Calu3 (cell line): ENCODE measurements at places on chromosomes 12 and 14.

GRCh38 chr12:84508851-84509260 lies 403.7 kb downstream of the SLC6A15 start:
- DNase-seq, result no peak

DNA sequence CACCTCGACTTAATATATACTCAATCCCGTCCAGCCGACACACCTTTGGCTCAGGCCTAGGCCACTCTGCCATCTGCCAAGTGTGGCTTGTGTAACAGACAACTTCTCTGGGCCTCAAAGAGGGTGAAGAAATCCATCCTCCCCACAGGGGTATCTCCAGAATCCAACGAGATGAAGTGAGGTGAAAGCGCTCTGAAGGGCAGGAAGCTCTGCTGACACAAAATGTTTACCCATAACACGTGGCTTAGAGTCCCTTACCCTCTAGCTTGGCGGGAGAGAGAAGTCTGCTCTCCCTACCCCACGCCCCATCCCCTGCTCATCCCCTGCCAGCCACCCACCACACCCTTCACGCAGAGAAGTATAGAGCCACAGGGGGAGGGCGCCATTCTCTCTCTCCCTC lies 13.0 kb downstream of the ZBTB39 start:
- no peak for DNase-seq

GRCh38 chr14:55373784-55374705 lies 37.6 kb downstream of the ATG14 start:
- no peak for DNase-seq

DNA sequence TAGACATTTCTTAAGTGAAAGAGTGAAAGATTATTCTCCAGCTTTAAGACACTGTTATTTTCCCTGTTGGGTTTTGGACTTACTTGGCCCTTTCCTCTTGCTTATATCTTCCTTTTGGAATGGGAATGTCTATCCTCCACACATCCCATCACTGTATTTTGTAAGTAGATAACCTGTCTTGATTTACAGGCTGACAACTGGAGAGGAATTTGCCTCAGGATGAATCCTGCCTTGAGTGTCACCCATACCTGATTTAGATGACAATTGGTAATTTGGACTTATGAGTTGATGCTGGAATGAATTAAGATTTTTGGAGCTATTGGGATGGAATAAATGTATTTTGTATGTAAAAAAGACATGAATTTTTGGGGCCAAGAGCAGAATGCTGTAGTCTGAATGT lies 74.2 kb upstream of the KICS2 start:
- DNase-seq, result no peak

DNA sequence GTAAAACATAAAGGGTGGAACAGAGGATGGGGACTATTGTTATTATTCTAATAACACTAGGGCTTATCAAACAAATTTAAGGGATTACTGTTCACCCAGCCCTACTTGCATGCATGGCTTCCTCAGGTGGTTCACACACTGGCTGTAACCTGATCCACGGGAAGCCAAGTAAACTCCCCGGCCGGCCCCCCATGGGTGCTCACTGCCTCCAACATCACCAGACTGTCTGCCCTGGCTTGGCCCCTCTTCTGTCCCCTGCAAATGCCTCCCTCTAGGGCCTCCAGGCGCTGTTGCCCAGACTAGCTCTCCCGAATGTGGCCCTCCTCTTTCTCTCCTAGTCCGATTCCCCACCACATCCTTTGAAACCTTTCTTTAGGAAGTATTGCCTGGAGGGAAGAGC lies 18.6 kb downstream of the FAIM2 start:
- no peak for DNase-seq

GRCh38 chr14:98417001-98417400 lies 855.0 kb downstream of the BCL11B start:
- DNase-seq, result no peak

- no peak for DNase-seq
Observed at GRCh38 chr14:34018564-34019244, 67.8 kb upstream of the EGLN3 start.

- no peak for DNase-seq
Observed at GRCh38 chr12:7439579-7440505, 4.1 kb downstream of the CD163L1 start.

DNA sequence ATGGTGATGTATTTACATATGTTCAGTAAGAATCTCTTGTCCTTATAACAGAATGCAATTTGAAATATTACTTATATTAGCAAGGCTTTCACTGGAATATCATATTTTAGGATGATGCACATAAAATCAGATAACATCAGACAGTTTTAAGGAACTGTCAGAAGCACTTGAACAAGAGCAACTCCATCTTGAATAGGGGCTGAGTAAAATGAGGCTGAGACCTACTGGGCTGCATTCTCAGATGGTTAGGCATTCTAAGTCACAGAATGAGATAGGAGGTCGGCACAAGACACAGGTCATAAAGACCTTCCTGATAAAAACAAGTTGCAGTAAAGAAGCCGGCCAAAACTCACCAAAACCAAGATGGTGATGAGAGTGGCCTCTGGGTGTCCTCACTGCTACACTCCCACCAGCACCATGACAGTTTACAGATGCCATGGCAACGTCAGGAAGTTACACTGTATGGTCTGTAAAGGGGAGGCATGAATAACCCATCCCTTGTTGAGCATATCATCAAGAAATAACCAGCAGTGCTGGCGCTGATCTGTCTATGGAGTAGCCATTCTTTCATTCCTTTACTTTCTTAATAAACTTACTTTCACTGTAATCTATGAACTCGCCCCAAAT lies 27.6 kb upstream of the ETV6 start:
- DNase-seq, result no peak

DNA sequence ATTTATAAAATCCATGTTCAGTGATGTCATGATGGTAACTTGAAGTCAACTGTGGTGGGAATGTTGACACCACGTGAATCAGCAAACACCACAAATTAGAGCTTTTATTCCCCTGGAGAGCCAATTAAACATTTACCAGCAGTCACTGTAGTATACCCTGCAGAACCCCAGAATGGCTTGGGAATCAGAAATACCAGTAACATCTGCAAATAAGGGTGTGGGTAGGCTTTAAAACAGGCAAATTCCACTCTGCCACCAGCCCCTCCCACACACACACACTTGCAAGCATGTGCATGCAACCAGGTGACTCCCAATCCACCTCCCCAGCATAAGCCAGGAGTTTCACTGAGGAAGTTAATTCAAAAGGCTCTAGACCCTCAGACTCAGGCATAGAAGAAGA lies 63.6 kb upstream of the TMEM263 start:
- DNase-seq, result peak; percentile 9

- no peak for DNase-seq
Observed at GRCh38 chr12:51759175-51759574, 89.3 kb downstream of the FIGNL2 start.

DNA sequence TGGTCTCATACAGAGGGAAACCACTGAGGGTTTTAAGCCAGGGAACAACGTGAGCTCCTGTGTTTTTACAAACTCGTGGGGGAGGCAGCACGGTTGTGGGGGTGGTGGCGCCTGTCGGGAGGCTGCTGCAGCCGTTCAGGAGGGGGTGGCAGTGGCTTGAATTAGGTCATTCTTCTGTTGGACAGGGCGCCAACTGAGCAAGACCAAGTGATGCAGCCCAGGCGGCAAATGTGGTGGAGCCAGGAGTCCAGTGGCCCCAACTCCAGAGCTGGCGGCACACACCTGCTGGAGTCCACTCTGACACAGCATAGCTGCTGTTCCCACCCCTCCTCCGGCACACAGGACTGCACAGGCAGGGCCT lies 27.8 kb downstream of the FBRSL1 start:
- DNase-seq, result no peak

DNA sequence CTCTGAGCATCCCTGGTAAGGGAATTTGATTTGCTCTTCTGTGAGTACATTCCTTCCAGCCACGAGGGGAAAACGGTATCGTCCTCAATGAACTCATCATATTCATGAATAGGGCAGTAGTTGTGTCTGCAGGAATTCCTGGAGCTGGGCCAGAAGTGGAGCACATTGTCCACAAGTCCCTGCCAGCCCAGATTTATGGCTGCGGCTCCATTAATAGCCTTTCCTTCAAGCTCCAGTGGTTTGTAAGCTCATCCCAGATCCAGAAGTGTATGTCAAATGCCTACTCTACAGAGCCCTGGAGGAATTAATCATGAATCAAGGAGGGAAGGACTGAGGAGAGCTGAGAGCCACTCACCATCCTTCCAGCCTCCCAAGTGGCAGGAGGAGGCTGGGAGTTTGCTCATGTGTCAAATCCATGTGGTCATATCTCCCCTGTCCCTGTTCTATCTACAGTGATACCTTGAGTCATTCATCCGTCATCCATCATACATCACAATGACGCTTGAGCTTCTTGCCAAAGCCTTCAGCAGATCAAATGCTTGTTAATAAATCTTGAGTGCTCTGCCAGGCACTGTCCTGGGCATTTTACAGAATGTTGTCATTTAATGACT lies 65.5 kb downstream of the SVOP start:
- DNase-seq, result no peak

- no peak for DNase-seq
Observed at GRCh38 chr12:19957308-19958125, 410.8 kb upstream of the PDE3A start.

DNA sequence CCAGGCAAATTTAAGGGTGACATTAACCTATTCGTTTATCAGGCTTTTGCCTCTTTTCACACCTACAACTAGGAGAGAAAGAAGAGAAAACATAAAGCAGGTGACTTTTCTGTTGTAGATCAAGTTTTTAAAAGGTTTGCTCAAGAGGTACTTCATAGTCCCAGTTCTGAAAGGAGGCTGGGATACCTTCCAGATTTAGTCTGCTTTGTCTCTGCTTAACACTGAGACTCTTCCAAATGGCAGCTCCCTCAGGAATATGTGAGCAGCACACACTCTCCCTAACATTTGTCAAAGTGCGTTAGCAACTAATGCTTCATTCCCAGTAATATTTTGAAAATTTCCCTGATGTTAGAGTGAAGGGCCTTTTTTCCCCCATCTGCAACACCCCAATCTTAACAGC lies 133.7 kb upstream of the RASSF8 start:
- no peak for DNase-seq

DNA sequence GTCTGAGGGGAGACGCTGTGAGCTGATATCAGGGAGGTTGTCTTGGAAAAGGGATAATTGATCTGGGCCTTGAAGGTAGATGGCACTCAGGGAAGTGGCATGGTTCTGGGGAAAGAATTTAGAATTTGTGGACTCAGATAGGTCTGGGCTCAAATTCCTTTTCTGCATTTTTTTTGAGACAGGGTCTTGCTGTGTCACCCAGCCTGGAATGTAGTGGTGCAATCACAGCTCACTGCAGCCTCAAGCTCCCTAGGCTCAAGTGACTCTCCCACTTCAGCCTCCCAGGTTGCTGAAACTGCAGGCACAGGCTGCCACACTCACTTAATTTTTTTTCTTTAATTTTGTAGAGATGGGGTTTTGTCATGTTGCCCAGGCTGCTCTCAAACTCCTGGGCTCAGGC lies 98.1 kb upstream of the NCOR2 start:
- DNase-seq, result no peak

DNA sequence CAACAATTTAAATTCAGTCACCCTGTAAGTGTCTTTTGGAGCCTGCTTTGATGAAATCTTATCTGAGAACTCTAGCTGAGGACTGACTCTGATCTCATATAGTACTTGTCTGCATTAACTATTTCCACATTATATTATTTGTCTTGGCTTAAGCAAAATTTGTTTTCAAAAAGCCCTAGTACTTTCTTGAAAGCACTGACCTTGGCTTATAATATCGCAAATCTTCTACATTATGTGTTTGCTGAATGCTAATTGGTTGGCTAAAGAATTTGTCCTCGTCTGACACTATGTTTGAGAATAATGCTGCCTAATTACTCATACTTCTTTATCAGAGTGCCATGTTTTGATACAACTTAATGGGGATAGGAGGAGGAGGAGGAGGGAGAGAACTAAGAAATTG lies 46.9 kb upstream of the FLRT2 start:
- no peak for DNase-seq

DNA sequence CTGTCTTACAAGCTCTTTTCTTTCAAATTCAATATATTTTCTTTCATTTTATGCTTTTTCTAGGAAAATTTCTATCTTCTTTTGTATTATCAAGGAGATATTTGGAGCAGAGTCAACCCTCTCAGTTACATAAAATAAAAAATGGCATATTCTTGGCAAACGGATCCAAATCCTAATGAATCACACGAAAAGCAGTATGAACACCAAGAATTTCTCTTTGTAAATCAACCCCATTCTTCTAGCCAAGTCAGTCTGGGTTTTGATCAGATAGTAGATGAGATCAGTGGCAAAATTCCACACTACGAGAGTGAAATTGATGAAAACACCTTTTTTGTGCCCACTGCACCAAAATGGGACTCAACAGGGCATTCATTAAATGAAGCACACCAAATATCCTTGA lies 20.6 kb downstream of the PIK3C2G start:
- no peak for DNase-seq

GRCh38 chr12:20805921-20806320 lies 4.6 kb upstream of the SLCO1B3 start:
- no peak for DNase-seq

- no peak for DNase-seq
Observed at GRCh38 chr12:42469355-42470175, 120.0 kb downstream of the PRICKLE1 start.

DNA sequence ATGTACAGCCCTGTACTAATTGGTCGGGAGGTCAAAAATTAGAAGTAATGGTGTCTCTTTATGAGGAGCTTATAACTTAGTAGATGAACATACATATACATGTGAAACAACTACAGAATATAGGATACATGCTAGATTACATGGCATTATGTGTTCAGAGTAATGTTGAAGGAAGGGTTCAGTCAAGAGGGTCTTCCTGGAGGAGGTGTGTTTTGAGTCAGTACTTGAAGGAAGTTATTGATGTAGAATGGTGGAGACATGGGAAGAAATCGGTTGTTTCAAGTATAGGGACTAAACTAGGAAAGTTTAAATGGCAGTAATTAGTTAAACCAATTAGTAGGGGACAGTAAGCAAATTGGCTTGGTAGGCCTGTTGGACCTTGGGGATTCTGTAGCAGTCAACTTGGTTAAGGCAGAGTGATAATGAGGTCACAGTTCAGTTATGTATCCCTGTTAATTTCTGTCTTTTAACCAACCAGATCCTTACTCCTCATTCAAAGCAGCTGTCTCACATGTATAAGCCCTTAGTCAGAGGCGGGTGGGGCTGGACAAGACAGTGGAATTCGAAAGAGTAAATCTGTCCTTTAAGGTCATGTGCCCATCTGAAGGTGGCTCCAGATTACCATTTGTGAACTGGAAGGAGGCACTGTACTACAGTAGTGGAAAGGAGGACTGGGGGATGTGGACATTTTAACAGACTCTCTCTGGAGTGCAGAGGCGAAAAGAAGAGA lies 3.5 kb upstream of the ANKRD52 start:
- peak; percentile 35 for DNase-seq

- no peak for DNase-seq
Observed at GRCh38 chr12:79016181-79016580, 151.6 kb downstream of the SYT1 start.
